Amygdala (tissue), 56 donors: ENCODE measurements at places on chromosomes 12 and 14.

- DNase-seq = no peak
Observed at GRCh38 chr12:46517579-46517962, 145.0 kb upstream of the SLC38A2 start.

DNA sequence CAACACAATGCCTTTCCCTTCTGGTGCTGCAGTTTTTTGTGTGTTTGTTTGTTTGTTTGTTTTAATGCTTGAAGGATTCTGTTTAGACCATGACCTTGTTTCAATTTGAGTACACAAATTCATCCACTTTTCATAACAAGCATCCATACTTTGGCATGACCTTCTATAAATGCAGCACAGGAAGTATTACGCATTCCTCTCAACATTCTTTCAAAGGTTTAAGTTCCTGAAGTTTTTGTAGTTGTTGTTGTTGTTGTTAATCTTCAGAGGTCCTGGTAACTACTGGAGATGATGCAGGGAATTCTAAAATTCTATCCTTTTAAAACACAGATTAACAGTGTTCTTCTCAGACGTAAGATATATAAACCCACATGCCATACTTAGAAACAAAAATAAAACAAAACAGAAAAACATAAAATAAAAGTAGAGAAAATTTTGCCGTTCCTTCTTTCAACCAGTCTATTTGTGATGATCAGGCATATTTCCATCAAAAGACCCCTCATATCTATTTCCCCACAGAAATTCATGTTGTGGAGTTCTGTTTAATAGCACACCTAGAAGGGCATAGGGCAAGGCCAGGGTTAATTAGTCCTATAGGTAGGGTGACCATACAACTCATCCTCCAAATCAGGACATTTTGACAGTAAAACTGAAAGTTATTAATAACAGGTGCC, 529.9 kb downstream of the NOVA1 start:
- DNase-seq = no peak

GRCh38 chr14:84492685-84493084, 1037.3 kb upstream of the FLRT2 start:
- DNase-seq = no peak

- no peak for DNase-seq
Observed at GRCh38 chr14:24988760-24989159, 61.2 kb downstream of the STXBP6 start.

- no peak for DNase-seq
Observed at GRCh38 chr14:93970965-93971634, 5.3 kb downstream of the ASB2 start.

DNA sequence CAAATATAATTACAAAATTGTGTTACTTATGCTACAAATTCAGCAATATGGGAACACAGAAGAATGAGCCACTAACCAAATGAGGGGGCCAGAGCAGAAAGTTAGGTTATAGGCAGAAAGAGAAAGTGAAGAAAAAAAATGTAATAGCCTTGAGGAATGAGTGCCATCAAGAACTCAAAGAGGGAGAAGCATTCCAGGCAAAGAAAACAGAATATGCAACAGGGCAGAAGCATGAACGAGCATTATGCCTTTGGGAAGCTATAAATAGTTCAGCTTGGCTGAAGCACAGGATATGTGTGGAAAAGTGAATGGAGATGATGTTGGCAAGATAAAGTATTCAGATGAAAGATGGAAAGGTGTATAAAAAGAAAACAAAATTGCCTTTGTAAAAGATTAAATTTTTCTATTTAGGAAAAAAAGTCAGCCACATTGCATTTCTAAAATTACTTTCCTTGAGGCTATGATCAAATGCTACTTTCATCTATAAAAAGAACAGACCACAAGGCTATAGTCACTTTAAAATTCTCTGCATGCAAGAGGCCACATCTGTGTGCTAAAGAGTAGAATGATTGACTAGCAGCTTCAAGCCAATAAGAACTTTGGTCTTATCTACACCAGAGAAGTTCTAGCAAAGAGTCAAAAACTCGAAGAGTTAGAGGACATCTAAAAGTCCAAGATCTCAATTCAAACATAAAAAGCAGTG, 193.6 kb upstream of the GARIN6 start:
- no peak for DNase-seq

GRCh38 chr12:106078358-106079010, 60.3 kb downstream of the NUAK1 start:
- DNase-seq = no peak

DNA sequence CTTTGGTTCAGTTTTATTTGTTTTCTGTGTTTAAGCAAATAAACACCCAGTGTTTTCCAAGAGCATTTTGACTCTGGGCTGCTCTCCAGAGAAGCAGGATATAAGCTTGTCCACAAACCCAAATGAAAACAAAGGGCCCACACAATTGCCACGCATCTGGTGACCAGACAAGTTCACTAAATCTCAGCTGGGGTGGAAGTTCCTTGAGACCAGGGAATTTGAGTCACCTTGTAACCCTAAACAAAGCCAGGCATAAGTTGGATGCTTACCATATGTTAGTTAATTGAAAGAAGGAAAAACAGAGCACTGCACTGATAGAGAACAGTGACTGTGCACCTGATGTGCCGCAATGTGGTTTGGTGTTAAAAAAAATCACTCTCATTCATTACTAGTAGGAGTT, 1.6 kb upstream of the TXNRD1 start:
- no peak for DNase-seq

GRCh38 chr12:49197256-49197655, 8.4 kb upstream of the TUBA1A start:
- DNase-seq = no peak

DNA sequence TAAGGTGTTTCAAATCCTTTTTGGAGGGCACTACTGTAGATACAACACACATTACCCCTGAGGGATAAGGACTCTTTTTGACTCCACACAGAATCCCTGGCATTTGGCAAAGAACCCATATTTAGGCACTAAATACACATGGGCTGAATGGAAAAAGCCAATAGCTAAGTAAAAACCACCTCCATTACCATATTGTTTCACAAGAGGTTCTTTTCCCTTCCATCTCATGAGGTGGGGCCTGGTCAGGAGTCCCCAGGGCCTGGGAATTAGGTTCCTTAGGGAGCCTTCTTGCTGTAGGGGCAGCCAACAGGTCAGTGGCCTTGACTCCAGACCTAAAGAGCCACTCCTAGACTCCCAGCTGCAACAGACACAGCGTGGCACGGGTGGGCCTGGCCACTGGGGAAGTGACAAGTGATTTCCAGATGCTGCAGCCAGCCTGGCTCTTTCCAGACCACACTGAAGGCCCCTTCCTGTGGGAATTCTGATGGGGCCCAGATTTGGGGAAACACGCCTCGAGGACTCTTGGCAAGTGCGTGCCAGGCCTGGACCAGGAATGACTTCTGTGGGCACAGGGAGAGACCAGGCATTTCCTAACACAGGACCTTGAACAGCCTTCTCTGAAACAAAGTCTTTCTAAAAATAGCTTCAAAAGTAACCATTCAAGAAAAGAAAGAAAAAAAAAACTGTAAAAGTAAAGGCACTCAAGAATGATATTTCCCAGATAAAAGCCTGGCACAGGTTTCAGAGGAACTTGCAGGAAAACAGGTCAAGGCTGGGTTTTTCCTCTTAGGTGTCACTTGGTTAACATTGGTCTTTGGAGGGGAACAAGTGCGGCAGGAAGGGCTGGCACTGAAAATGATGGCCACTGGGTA, 18.1 kb downstream of the SSH1 start:
- no peak for DNase-seq

DNA sequence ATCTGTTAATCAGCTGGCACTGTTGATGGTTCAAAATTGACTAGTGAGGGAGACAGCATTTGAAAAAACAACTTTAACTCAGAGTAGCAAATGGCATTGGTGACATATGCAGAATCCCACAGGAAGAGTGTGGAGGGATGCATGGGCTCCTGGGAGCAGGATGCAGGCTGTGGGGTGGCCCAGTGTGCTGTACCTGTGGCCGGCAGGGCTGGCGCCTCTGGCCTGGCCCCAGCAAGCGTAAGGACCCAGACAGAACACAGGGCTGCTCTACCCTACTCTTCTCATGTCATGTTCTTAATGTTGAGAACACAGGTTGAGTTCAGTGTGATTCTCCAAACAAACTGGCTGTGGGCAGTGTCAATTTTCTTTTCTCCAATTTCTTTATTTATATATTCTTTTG, 33.4 kb downstream of the DDX51 start:
- no peak for DNase-seq

- no peak for DNase-seq
Observed at GRCh38 chr12:6233121-6233971, 33.1 kb downstream of the CD9 start.

GRCh38 chr12:131348646-131349045, 362.2 kb upstream of the SFSWAP start:
- DNase-seq = no peak

GRCh38 chr12:42846782-42847181, 257.2 kb upstream of the PRICKLE1 start:
- no peak for DNase-seq

DNA sequence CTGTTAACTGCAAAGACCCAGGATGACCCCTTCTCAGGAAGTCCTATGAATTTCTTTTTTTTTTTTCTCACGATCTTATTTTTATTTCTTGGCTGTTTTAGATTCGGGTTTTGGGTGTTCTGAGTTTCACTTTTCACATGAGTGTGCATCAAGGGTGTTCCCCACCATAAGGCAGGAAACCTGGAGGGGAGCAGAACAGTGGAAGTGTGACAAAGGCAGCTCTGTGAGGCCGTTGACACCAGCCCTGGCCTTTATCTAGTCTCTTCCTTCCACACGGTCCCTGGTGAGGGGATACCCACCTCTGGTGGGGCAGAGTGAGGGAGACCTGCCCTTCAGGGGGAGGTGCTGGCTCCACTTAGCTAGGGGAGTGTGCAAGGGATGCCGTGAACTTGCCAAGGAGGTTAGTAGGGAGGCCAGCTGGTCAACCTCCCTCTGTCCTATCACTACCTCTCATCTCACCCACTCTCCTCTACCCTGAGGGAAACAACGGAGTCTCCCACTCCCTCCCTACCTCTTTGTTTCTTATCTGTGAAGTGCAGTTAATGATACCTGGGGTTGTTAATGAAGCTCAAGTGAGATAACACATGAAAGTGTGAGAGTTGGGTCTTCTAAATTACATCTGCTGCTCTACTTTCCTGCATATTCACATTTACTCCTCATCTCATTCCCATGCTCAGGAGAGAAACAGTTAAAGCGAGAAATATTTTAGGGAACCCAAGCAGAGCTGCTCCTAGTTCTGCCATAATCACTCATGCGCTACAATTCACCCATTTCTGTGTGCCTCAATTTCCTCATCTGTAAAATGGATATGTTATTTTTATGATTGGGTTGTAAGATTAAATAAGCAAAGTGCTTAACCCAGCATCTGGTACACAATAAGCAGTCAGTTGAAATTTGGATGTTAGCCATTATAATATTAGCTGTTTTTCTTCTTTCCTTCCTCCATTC, 4.4 kb upstream of the GALNT6 start:
- DNase-seq = no peak

GRCh38 chr12:85155791-85156190, 119.6 kb downstream of the LRRIQ1 start:
- DNase-seq = no peak

DNA sequence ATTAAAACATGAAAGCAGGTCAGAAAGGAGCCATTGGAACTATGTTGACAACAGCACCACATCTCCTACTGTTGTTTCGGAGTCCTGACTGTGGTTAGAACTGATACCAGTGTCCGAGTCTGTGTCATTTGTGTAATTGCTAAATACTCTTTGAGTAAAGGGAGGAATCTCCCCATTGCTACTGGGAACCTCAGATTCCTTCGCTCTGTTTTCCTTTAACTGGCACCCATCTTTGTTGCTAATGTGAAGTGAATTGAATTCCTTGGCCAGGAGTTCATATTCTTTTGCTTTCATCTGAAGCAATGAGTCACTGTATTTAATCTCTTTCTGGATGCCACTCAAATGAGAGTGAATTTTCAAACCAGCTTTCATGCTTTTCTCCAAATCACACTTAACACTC, 31.5 kb downstream of the RASSF9 start:
- no peak for DNase-seq

DNA sequence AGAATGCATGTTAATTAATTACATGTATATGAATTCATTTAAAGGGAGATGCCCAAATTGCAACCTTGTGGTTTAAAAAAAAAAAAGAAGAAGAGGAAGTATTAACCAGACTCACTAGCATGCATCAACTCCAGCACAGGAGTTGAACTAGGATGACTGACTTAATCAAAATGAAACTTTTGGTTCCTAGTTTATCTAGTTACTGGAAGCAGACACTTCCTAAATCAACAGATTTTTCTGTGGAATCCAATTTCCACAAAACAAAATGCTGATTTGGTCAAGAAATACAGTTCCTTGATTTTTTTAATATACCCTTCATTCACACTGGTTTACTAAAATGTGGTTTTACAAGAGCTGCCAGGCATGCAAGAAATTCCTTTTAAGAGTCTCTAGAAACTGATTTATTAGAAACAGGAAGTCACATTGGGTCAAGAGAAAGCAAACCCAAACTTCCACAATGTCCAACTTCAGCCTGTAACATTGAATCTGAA, 41.6 kb downstream of the ITPR2 start:
- no peak for DNase-seq
